ENCODE measurements at places on chromosomes 13 and 19.
A peak's percentile ranks its signal among the peaks of the same experiment; 100 is the strongest.

DNA sequence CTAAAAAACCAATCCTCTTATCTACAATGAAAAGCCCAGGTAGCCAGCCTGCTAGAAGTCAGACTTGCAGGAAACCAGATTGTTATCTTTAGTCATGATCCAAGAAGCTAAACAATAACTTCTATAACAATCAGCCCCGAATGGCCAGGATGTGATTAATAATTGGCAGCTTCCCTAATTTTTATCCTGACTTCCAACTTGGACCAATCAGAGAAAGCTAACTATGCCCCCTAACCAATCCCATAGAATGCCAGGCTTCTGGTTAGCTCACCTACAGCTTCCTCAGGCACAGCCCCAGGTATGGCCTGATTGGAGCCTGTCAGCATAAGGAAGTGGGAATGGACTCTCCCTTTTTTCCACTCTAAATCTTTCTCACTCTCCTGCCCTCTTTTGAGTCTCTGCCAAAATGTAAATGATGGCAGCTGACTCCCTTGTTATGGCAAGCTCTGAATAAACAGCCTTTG is 394.9 kb downstream of the DLEU7 start:
- DNase-seq = no peak

DNA sequence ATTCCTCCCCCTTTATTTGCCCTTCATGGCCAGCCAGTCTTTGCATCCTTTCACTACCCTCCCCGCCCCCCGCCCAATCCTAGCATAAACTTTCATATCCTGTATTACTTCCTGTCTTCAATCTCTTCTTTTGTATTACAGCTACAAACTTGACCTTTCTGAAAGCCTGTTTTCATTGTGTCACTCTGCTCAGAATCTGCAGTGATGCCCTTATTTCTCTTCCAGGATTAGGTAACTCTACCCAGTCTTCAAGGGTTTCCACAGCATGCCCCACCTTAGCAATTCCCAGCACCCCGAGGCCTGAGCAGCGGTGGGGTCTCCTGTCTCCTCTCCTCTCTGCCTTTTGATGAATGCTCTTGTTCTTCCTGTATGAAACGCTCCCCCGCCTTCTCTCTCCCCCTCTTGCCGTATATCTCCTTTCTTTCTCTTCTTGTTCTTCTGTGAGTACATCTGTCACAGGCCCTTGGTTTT is 145.6 kb downstream of the SHISA2 start:
- no peak for DNase-seq

DNA sequence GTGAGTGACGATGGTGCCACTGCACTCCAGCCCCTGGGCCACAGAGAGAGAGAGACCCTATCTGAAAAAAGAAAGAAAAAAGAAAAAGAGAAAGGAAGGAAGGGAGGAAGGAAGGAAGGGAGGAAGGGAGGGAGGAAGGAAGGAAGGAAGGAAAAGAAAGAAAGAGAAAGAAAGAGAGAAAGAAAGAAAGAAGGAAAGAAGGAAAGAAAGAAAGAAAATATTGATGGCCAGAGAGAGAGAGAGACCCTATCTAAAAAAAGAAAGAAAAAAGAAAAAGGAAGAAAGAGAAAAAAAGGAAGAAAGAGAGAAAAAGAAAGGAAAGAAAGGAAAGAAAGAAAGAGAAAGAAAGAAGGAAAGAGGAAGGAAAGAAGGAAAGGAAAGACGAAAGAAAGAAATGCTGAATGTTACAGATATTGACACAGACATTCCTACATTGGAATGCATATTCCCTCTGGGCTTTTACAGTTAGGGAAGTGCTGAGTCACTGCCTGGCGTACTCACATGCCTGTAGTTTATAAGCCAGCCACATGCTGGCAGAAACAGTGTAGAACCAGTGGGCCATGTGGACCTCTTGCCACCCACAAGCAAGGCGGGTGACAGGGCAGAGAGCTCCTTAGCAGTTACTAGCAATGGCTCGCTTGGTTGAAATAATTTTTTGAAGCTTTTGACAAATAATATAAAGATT is 34.6 kb upstream of the SLC46A3 start:
- peak; percentile 61 for DNase-seq

DNA sequence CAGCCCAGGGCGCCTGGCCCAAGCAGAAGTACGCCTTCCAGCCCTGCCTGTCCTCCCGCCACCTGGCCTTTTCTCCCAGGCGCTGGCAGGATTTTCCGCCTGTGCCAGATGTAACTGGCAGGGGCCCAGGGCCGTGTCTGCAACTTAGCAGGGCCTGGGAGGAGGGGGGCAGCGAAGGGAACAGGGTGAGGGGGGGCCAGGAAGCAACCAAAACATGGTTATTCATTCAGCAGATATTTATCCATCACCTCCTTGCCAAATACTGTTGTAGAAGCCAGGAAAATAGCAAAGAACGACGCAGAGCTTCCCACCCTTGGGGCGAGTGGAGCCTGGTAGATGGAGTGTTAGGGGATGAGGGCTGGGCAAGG is 5.6 kb downstream of the TLE6 start:
- no peak for DNase-seq
